ENCODE measurements at places on chromosomes 5 and 9.

GRCh38 chr5:128345247-128345646 lies 192.8 kb downstream of the FBN2 start:
- DNase-seq = no peak

DNA sequence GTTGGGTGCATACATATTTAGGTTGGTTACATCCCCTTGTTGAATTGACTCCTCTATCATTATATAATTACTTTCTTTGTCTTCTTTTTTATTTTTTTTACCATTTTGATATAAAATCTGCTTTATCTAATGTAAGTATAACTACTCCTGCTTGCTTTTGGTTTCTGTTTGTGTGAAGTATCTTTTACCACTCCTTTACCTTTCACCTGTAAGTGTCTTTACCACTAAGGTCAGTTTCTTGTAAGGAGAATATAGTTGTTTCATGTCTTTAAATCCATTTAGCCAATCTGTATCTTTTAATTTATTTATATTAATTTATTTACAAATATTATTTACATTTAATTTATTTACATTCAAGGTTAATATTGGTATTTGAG lies 33.0 kb downstream of the INSL4 start:
- DNase-seq = no peak

- no peak for DNase-seq
Measured at GRCh38 chr5:122944051-122944450, 92.5 kb downstream of the PPIC start.

GRCh38 chr9:68685770-68686169 lies 19.3 kb upstream of the PIP5K1B start:
- DNase-seq = no peak

- DNase-seq = no peak
Measured at GRCh38 chr5:151028717-151029116, 8.3 kb downstream of the GPX3 start.

GRCh38 chr9:81344366-81344765 lies 345.0 kb downstream of the TLE1 start:
- no peak for DNase-seq

DNA sequence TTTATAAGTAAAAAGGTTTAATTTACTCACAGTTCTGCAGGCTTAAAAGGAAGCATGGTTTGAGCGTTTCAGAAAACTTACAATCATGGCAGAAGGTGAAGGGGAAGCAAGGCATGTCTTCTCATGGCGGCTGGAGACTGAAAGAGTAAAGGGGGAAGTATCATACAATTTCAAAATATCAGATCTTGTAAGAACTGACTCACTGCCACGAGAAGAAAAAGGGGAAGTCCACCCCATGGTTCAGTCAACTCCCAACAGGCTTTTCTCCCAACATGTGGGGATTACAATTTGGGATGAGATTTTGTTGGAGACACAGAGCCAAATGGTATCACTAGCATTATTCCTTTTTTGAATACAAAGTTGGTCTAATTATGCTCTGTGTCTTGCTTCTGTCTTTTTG lies 627.9 kb upstream of the ST8SIA4 start:
- no peak for DNase-seq

DNA sequence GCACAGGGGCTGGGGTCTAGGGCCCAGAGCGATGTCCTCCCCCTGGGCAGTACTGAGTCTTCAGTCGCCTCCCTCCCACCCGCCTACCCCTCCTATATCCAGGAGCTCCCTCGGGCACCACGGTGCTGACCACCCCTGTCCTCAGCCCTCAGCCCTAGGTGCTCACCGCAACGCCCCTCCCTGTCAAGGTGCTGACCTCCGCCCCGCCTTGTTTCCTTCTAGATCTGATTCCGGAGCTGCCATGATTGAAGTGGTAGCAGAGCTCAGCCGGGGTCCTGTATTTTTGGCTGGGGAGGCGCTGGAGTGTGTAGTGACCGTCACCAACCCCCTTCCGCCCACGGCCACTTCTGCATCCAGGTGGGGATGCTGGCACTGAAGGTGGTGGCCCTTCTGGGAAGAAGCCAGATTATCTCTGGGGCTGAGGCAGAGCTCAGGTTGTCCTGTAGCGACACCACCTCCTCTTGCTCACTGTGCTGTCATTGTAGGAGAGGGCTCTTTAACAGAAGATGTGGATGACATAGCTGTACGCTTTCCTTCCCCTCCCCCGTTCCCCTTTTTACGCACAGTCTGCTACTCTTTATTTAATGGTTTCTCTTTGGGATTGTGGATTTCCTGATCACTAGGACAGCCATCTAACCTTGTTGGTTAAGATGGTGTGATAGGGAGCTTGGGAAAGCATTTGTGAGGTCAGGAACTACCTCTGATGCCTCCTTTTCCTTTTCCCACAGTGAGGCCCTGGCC lies 598 bp downstream of the RGP1 start:
- peak; percentile 25 for DNase-seq

DNA sequence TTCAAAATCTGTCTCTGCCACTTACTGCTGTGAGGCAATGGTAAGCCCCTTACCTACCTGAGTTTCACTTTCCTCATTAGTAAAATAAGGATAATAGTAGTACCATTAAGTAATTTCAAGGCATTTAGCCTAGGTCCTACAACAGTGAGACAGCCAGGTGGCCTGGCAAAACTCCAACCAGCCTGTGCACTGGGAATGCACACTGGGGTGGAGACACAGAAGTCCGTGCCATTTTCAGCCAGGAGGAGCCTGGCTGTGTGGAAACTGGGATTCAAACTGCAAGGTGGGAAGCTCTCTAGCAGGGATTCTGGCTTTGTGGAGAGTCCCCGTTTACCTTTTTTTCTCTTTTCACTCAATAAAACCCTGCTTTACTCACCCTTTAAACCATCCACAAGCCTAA lies 630.4 kb downstream of the PRELID2 start:
- DNase-seq = no peak

DNA sequence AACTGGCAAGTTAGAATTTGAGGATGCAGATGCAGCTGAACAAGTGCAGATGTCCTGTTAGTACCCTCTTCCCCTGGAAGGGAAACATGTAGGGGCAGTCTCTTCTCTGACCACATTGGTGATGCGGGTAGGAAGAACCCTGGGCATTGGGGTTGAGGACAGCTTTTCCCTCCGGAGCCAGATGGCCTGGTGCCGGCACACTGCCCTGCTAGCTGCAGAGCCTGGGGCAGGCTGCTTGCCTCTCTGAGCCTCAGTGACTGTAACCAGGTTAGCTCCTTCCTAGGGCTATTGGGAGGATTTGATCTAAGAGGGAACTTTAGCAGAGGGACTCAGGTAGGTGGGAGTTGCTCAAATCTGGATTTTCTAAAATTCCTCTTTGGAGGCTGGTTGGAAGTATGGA lies 148.4 kb downstream of the HSPA4 start:
- DNase-seq = no peak

DNA sequence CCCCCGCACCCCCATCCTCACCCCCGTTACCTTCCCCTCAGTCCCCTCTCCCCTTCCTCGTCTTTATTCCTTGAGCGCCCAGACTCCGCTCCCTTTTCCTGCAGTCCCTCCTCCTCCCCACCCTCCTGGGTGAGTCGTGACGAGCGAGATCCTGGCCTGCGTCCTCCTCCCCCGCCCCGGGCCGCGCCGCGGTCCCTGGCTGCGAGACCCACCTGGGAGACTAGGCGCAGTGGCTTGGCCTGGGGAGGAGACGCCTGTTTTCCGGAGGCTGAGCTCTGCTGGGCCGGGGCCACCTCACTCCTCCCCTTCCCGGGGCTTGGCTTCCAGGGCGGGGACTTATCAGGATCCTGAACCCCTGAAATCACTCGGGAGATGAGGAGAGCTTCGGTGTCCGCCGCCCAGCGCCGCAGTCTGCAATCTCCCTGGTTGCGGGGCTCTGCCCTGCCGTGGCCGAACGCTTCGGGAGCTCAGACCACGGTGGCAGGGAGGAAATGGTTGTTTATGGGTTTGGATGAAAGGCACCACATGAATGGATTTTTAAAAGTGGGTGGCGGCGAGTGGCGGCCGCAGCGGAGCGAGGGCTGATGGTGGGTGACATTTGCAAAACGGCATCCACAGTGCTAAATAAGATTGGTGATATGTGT lies 984 bp downstream of the STXBP1 start:
- DNase-seq = peak; percentile 21

GRCh38 chr9:92528522-92528849 lies 7.3 kb downstream of the ECM2 start:
- no peak for DNase-seq

- DNase-seq = no peak
Measured at GRCh38 chr9:31535651-31536050, 848.8 kb upstream of the ACO1 start.

- no peak for DNase-seq
Measured at GRCh38 chr5:53080271-53080670, 29.3 kb downstream of the MOCS2 start.

DNA sequence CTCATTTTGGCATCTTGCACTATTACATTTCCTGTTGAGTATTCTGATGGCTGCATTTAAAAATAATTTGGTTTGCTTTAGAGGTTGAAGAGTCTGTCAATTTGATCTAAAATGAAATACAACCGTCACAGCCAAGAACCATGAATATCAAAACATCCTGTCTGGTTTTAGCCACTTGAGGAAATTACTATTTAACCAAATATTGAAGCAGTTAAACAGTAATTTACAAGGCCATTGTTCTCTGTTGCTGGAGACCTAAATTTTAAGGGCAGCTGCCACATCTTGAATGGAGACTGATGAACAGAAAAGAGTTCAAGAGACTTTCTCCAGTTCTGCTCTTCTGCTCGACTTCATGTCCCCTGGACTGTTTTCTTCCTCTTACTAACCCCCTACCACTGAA lies 549.4 kb downstream of the LRRC70 start:
- no peak for DNase-seq

DNA sequence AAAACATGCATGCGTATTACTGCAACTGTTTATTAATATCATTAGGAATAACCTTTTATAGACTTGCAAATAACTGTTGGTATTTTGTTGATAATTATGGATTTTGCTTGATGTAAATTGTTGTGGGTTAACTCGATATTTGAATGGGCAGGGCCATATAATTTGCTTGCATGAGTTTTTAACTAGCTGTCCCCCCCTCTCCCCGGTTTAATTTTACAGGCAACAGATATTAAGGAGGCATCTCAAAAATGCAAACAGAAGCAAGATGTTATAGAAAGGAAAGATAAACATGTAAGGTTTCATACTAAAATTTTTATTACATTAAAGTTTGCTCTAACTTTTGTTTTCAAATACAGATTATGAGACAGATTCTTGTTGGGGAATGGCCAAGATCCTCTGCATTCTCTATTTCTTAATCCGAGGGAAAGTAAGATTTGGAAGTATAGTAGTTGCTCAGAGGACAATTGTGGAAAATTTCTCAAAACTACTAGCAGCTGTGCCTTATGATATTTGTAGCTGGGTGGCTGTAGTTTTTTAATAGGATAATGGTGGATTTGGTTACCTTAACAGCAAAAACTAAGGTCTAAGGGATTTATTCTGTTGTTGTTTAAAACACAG lies 27.3 kb downstream of the SMC5 start:
- DNase-seq = no peak

- no peak for DNase-seq
Measured at GRCh38 chr9:117074784-117075520, 339.9 kb downstream of the ASTN2 start.

- no peak for DNase-seq
Measured at GRCh38 chr9:30609713-30610112, 1774.7 kb upstream of the ACO1 start.

DNA sequence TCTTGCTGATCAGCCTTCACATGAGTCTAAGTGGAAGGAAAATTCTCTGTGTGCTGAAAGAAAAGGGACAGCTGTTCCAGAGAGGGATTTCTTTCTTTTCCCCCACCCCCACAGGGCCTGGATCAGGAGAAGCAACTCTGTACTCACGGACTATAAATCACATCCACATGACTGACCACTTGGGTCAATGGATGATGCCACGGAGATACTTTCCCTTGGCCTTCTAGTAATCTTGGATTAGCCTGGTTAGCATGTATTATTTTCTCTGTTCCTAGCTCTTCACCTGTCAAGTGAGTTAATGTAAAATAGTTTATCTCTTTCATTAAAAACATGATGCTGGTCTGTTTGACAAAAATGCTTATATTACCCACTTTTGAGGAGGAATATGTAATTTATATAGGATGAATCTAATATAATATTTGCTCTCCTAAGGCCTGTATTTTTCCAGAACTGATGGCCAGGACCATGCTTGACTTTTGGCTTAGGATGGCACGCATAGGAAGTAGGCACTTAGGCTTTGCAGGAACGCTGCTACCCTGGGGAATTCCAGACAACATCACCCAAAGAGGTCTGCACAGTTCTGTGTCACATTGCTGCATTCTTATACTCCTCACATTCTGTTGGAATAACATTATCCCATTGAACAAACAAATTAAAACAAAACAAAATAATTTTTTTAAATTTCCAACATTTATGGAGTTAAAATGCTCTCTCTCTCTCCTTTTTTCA lies 892.1 kb downstream of the TLE1 start:
- no peak for DNase-seq

DNA sequence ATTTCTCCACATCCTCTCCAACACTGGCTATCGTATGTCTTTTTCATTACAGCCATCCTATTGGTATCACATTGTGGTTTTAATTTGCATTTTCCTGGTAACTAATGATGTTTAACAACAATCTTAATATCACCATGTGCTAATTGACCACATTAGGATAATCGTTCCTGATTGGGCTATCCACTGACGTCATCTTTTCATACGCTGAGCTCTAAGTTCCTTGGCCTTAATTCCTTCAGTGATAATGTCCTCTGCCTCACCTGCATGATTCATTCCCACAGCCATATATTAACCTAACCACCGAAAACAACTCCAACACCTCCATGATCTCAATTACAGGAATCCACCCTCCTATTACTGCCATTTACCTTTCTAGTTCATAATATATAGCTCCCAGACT lies 547.9 kb upstream of the BRINP1 start:
- no peak for DNase-seq

DNA sequence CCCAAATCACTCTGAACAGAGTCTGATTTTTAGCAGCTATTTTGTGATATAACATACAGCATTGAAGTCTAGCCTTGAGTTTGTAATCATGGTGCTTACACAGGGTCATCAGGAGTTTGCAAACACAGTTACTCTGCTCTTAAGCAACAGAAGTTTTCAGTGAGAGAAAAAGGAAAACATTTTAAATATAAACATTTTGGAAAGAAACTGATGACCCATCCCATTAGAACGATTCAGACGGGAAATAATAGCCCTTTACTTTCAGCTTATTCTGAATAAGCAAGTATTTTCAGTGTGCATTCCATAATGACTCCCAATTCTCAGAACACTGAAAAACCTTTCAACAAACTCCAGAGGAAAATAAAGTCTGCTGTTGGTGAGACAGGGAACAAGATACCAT lies 46.7 kb upstream of the TMC1 start:
- no peak for DNase-seq

GRCh38 chr9:114143234-114143633 lies 12.1 kb upstream of the COL27A1 start:
- no peak for DNase-seq

DNA sequence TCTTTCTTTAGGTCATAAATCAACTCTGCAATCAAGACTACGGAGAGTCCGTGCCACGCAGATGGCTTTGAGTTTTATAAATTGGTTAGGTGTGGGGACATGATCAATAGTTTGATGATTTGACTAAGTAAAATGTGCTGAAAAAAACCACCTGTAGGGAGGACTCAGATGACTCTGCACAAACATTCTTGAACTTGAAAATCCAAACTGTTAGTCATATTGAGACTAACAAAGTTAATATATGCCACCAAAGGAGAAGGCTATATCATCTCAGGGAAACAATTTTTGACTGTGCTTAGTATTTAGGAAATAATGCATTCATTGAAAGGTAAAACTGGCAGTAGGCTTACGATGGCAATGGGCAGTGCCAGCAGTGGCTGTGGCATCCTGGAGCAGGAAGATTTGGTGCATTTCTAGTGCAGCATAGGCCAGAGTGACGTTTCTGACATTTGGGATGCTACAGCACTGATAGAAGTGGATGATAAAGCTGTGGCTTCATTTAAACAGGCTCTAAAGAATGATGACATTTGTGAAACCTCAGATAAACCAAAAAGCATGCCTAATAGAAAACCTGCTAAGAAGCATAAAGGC lies 291.1 kb downstream of the MLLT3 start:
- DNase-seq = no peak

Measured in activated CD4-positive, alpha-beta T cell treated with anti-CD3 and anti-CD28 coated beads, Interleukin-2, amount 50 U/mL, for 1 hour (primary cell).